ENCODE measurements at places on chromosomes 2 and 18.

DNA sequence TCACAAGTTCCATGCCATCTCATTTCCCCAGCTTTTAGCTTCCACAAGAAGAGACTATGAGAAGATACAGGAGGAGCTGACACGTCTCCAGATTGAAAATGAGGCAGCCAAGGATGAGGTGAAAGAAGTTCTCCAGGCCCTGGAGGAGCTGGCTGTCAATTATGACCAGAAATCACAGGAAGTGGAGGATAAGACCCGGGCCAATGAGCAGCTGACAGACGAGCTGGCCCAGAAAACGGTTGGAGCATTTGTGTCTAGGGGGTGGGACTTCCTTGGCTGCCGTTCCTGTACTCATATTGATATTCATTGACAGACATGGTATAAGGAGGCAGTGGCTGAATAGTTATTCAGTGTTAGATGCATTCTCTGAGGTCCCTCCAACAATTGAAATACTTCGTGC is 57.2 kb upstream of the LYPD6B start:
- DNase-seq = no peak

DNA sequence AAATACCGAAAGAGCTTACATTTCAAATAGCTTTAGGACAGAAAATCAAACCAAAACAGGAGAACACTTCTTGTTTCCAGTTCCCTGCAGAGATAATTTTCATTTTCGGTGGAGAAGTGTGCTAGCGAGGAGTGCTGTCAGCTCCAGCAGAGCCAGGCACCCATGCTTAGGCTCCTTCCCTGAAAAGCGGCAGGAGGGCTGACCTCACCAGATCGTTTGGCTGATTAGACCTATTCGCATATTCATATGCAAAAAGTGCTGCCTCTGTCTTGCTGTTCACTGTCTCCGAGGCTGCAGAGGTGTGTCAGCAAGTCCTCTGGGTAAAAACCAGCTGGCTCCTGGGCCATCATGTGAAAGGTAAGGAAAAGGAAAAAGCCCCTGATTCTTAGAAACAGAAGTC is 225.8 kb upstream of the COPS8 start:
- DNase-seq = no peak

GRCh38 chr2:222978850-222979249 is 73.1 kb upstream of the KCNE4 start:
- peak; percentile 35 for DNase-seq

DNA sequence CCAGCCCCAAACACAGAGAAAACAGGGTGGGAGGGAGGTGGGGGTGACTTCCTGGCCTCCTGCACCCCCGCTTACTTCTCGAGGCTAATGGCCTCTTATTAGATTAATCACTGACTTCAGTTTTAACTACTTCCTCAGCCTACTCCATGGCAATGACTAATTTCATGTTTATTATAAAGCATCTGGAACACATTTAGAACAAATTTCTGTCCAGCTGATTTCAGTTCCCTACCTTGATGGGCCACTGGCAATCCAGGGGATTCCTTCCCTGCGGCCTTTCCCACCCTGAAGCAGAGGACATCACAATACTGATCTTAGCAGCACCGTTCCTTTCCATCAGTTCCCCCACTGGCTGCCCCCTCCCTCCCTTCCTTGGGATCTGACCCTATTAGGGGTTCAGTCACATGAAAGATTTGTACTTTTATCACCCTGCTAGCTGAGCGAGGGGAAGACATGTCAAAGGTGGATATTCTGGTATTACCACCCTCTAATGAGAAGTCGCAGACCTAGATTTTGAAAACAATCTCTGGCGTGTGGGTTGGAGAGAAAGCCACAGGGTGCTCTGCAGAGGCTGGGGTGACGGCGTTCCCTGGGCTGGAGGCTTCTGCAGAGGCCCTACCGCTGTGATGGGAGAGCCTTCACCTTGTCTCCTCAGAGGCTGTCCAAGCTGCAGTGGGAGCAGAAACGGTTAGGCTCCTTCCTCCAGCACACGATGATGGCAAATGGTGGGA is 67.6 kb downstream of the KIAA2012 start:
- peak; percentile 37 for DNase-seq

DNA sequence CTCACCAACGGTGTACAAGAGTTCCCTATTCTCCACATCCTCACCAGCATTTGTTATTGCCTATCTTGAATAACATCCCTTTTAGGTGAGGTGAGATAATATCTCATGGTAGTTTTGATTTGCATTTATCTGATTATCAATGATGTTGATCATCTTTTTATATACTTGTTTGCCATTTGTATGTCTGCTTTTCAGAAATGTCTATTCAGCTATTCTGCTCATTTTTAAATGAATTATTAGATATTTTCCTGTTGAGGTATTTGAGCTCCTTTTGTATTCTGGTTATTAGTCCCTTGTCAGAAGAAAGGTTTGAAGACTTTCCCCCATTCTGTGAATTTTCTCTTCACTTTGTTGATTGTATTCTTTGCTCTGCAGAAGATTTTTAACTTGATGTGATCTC is 695.5 kb upstream of the DDX18 start:
- DNase-seq = no peak

GRCh38 chr2:31013301-31013700 is 124.9 kb downstream of the GALNT14 start:
- no peak for DNase-seq

- no peak for DNase-seq
These were observed 4.0 kb upstream of the LCLAT1 start for GRCh38 chr2:30443081-30443480.

DNA sequence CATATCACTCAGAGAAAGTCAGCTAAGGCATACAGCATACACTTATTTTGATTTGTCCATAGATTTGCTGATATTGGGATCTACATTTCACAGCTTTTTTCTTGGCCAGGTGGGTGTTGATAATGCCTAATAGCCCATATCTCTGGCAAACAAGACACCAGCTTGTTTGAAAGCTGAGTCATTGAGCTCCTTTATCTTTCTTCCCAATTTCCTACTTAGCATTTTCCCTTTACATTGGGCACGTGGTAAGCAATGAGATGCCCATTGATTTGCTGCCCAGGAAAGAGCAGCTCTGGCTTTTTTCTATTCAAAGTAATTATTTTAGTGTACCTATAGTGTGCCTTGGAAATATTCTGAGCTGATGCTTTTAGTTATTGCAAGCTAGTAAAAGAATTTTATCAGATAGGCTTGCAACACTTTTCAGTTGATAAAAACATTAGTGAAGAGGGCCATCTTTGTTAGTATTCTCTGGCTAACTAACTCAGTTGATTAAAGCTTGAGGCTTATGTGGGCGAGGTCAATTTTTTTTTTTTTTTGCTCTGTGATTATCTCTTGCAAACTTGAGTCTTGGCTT is 79.6 kb downstream of the OSBPL6 start:
- DNase-seq = no peak

- peak; percentile 73 for DNase-seq
These were observed 62.2 kb upstream of the PMAIP1 start for GRCh38 chr18:59837586-59837985.

- DNase-seq = no peak
These were observed 69.6 kb upstream of the CREB1 start for GRCh38 chr2:207459990-207460757.

GRCh38 chr2:90645-91312 is 44.5 kb upstream of the FAM110C start:
- DNase-seq = no peak

GRCh38 chr2:178237488-178238153 is 43.3 kb downstream of the OSBPL6 start:
- DNase-seq = no peak

DNA sequence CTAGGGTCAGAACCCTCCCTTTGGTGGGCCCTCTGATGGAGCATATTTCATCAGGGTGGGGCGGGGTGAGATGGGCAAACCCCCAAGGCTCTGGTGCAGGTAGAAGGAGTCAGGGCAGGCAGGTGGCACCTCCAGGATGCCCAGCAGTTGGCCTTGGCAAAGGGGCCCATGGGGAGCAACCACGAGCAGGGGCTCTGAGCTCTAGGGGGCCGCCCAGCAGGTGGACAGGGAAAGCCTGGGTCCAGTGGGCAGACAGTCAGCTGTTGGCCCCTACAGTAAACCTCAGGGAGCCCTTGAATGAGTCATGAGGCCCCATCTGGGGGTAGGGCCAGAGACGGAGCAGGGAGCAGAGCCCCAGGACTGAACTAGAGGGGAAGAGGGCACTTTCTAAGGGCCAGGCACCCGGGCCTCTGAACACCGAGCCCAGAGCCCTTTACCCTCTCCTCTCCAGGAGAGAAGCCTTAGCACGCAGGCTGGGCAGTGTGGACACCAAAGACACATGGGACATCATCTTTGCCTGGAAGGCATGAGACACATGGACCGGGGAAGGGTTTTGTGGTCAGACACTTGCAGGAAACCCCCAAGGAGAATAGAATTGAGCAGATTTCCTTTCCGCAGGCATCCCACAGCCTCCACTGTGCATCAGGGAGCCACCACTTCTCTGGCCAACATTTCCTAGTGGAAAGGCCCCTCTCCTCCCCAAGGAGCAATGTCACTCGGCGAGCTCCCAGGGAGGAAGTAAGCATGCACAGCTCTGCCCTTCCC is 257.3 kb downstream of the GLI2 start:
- DNase-seq = no peak

DNA sequence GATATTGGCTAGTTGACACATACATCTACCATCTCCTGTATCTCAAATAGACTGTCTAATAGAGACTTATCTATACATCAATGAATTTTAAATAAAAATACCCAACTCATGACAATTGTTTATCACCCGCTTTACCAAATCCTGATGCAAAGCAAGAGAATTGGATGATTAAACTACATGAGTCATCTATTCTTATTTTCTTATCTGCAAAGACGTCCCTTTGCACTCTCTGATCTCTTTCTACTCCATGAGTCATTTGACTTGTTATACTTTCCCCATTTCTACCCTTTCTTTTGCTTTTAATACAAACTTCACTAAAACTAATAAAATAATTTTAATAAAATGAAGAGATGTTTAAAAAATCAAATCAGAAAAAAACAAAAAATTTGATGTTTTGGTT is 261.7 kb upstream of the MAP2 start:
- no peak for DNase-seq

- no peak for DNase-seq
These were observed 476.9 kb downstream of the XIRP2 start for GRCh38 chr2:167365216-167365615.

DNA sequence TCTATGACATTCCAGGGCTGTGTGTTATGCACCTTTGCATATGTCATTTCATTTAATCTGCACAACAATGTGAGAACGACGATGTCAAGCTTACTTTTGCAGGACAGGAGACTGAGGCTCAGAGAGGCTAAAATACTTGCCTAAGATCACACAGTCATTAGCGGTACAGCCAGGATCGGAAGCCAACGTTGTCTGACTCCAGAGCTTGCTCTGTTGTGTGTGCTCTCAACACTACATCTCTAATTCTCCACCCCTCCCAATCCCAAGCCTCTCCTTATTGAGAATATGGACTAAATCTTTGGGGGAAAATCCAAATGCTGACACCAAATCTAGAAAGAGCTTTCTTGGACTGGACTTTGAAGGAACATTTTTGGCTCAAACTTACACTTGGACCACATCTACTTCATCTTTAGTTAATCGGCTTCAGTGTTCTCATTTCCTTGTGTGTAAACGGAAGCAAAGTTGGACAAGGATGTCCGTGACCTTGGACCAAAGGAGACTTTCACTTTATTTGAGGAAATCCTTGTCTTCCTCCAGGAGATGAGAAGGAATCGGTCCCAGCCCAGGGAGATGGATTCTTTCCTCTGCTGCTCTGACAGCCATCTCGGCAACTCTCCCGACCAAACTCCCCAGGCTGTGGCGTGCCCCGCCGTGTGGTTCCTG is 242.4 kb downstream of the LPIN1 start:
- DNase-seq = no peak

DNA sequence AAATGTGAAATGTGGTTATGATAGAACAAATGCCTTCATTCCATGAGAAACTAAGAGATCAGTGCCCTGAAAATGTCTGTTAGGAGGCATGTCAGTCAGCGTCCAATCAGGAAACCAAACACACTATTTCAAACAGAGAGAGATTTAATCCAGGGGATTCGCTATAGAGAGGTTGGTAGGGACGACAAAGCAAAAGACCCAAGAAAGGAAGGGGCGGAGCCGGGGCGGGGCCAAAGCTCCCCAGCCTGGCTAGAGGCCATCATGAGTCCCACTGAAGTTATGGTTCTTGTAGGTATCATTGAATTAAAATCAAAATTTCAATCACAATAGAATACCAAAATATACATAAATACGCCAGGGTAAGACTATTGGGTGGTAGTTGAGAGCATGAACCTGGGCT is 32.9 kb upstream of the RNF149 start:
- no peak for DNase-seq

GRCh38 chr18:44979748-44980147 is 299.1 kb downstream of the SETBP1 start:
- DNase-seq = no peak

GRCh38 chr18:21703241-21703820 is 1.2 kb downstream of the ABHD3 start:
- DNase-seq = no peak

DNA sequence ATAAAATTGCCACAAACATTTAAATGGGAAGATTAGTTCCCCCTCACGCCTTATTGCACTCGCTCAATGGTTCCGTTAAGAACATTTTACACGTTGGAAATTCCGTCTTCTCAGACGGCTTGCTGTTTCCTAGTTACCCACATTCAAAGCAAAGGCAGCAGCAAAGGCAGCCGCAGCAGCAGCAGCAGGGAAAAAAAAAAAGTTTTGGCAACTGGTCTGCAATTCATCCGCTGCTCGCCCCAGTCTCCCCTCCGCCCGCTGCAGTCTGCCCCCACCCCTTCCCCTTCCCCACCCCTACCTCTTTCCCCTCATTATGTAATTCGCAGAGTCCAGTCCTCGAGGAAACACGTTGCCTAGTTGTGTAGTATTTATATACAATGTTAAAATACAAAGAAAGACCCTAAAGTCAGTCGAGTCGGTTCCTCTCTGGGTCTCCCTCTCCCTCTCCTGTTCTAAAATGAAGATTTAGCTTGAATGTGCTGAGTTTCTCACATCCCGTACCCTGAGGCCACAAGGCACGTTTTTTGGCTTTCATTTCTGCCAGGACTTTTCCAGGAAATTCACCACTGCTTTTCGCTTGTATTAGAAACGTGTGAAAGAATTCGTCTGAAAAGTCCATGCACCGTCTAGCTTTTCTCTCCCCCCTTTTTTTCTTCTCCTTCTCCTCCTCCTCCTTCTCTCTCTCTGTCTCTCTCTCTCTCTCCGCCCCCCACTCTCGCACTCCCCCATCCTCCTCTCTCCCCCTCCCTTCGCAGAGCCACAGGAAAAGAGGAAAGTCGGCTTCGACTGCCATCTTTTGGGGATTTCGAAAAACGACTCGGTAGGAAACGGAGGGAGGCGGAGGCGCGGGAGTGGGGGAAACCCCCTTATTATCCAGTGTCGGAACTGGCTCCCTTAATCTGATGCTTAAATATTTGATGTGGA is 140.0 kb downstream of the MEIS1 start:
- peak; percentile 92 for DNase-seq

DNA sequence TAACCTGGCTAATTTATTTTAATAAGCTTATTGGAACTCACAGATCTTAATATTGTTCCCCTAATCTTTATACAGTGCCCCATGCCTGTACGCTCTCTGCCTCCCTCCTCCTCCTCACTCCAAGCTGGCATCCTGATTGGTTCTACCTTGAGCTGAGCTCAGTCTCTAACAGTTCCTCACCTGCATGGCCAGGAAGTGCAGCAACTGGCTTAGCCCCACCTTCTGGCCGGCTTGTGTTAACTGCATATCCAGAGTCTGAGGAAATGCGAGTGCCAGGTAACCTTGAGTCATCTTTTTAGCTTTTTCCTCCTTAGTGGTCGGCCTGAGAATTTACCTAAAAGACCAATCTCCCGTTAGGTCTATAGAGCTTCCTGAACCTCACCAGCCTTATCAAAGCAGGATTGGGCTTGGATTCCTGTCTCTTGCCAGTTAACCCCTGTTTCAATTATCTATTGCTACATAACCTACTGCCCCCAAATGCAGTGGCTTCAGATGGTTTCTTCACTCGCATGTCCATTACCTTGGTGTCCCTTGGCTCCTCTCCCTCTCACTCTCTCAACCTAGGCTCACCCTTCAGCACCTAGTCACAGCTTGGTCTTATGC is 89.5 kb upstream of the STK39 start:
- no peak for DNase-seq
